ENCODE measurements at places on chromosomes 5 and 9.
A peak's percentile ranks its signal among the peaks of the same experiment; 100 is the strongest.

GRCh38 chr5:111892949-111893348 lies 136.0 kb upstream of the NREP start:
- no peak for DNase-seq

DNA sequence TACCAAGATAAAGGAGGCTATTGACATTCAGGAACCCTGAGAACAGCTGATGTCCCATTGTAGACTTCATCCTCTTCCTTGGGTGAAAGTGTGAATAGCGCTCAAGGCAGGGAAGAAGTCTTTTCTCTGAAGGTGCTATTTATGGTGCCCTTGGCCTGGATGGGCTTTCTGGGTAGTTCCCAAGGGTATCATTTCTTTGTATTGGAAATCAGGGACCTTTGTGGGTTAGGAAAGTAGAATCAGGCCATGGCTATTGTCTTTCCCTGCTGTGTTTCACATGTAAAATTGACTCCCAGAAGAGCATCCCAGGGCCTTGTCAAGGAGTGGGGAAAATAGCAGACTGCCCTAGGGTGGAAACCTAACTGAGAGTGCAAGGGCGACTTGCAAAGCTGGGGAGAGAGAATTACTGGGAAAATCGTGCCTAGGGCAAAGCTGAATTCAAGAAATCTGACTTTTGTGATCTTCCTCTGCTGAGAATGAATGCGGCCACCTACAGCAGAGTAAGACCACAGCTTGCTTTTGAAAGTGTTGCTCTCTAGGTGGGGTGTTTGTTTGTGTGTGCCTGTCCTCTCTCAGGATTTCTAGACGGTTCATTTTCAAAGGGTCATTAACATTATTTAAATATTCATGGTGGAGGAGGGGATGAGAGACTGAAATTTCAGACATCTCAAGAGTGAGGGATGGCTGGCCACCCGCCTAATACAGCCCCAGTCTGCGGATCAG lies 160.6 kb downstream of the C9orf152 start:
- no peak for DNase-seq

- no peak for DNase-seq
Measured at GRCh38 chr5:80761176-80761575, 106.4 kb upstream of the DHFR start.

DNA sequence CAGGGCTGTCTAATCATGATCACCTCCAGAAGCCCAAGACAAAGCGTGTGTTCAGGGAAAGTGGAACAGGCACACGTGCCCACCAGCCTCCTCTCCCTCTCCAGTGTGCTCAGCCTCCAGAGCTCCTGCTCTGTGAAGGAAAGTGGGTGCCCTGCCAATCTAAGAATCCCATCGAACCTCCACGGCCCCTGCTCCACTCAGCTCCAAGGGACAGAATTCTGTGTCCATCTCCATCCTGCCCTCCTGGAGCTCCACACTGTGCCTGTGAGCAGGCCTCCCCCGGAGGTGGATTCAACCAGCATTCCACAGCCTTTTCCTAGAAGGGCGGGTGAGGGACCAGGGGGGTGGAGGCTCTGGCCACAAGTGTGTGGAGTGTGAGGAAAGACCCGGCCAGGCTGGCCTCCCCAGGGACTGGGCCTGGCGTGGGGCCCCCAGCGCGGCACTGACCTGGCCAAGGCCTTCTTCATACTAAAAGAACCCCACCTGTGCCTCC lies 6.0 kb downstream of the EEIG1 start:
- no peak for DNase-seq

GRCh38 chr5:144731786-144732185 lies 561.1 kb downstream of the KCTD16 start:
- no peak for DNase-seq

GRCh38 chr9:89956907-89957306 lies 352.1 kb downstream of the GADD45G start:
- peak; percentile 71 for DNase-seq

GRCh38 chr5:23025629-23026233 lies 172.6 kb upstream of the CDH12 start:
- no peak for DNase-seq

- DNase-seq = no peak
Measured at GRCh38 chr5:2415678-2416077, 335.8 kb downstream of the IRX2 start.

- DNase-seq = no peak
Measured at GRCh38 chr9:104766025-104766424, 2.1 kb downstream of the NIPSNAP3B start.
